ENCODE measurements at places on chromosomes 16 and 17.

- peak; percentile 49 for DNase-seq
Measured at GRCh38 chr17:16352303-16352666, 984 bp downstream of the CENPV start.

GRCh38 chr16:1909561-1910231 is 8.5 kb downstream of the HS3ST6 start:
- DNase-seq: no peak

- peak; percentile 84 for DNase-seq
Measured at GRCh38 chr17:42517516-42517915, 18.5 kb upstream of the NAGLU start.

GRCh38 chr17:55458287-55458900 is 36.8 kb upstream of the MMD start:
- no peak for DNase-seq

All from GM10248 (cell line).